Spleen (tissue), 13 donors: ENCODE measurements at places on chromosomes 4 and X.

DNA sequence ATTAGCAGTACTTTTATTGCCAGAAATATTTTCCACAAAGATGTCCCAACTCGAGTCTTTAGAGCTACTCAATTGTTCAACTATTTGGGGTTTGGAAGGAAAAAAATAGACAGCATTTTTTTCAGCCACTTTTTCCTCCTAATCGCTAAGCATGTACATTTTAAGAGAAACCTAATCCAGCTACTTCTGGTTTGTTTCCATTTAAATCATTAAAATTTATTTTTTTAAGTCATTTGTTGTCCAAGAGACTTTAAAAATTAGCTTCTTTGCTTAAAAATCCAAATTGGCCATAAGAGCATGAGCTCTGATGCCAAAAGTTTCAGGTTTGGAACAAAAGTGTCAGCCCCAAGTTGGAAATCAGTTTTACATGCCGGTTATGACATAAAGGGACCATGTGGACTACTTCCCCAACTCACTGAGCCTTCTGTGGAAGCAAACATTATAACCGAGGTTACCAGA, 186.3 kb upstream of the INTU start:
- DNase-seq = no peak

DNA sequence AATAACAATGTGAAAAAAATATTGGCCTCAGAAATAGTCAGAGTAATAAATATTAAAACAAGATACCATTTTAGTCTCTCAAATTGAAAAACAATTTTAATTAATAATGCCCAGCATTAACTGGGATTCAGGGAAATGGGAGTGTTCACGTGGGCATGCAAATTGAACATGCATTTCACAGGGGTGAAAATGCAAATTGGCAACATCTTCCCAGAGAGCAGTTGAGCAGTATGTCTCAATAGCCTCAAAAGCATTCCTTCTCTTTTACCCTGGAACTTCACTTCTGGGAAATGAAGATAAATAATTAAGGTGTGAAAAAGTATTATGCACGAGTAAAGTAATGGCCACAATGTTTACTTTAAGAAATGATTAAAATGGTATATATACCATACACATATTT, 21.3 kb downstream of the NOX1 start:
- DNase-seq = no peak

- DNase-seq = no peak
Measured at GRCh38 chrX:55523356-55523755, 33.7 kb upstream of the USP51 start.

DNA sequence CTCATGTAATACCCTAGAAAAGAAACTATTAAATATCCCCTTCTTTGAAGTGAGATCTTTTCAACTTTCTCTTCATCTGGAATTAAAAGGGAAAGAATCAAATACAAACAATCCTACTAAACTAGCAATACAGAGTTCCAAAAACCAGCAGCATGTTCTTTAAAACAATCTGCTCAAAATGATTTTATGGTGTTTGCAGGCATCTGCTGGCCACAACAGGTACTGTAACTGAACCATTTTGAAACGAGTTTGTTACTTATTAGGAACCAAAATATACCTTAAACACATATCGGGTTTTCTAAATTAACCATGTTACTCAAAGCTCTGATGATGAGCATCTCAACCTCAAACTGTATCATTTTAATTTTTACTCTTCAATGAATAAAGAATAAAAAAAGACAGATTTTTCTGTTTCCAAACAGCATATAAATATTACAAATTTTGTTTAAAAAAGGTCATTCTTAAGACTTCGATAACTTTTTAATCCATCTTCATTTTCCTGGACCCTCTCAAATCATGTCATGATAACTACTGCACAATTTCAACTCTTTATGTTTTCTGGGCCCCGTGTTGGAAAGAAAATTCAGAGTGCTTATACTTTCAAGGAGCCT, 56.5 kb downstream of the ARAP2 start:
- DNase-seq = no peak

DNA sequence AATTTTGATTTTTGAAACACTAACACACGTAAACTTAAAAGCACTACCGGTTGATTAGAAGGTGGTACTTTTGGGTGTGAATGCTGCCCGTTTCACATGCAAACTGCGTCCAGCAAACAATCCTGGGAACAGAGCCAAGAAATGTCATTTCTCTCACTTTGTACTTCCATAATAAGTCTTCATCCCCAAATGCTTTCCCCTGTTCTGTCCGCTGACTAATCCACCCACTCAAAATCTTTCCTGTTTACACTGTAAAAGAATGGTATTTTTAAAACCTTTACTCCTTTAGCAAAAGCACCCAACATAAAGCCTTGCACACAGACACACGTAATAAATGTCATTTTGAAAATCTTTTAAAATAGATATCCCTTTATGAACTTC, 39.1 kb upstream of the PDLIM5 start:
- DNase-seq = no peak

- DNase-seq = no peak
Measured at GRCh38 chr4:37816006-37816405, 10.5 kb upstream of the PGM2 start.

DNA sequence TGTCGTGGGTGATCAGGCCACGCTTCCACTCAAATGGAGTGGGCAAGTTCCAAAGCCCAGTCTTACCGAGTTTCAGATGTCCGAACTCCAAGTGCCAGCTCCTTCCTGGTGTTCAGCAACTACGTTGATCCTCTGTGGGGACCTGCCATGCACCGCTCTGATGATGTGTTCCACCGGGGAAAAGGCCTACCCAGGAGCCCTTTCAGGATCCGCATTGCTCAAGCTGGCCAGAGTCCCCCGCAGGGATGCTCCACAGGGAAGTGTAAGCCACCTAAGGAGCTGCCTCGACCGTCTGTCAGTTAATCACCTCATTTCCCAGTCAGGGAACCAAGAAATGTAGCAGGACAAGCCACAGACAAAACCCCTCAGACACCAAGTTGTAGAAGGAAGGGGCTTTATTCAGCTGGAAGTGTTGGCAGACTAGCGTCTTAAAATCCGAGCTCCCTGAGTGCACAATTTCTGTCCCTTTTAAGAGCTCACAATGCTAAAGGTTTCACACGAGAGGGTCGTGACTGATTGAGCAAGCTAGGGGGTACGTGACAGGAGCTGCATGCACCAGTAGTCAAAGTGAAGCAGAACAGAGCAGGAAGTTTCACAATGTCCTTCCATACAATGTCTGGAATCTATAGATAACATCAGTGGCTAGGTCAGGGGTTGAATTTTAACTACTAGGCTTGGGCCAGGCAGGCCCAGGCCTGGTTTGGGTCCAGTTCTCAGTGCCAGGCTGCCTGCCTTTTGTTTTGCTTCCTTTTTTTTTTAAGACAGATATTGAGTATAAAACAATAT, 126.2 kb upstream of the ZDHHC15 start:
- DNase-seq = no peak

GRCh38 chr4:106021737-106022410, 126.6 kb downstream of the NPNT start:
- DNase-seq = no peak

DNA sequence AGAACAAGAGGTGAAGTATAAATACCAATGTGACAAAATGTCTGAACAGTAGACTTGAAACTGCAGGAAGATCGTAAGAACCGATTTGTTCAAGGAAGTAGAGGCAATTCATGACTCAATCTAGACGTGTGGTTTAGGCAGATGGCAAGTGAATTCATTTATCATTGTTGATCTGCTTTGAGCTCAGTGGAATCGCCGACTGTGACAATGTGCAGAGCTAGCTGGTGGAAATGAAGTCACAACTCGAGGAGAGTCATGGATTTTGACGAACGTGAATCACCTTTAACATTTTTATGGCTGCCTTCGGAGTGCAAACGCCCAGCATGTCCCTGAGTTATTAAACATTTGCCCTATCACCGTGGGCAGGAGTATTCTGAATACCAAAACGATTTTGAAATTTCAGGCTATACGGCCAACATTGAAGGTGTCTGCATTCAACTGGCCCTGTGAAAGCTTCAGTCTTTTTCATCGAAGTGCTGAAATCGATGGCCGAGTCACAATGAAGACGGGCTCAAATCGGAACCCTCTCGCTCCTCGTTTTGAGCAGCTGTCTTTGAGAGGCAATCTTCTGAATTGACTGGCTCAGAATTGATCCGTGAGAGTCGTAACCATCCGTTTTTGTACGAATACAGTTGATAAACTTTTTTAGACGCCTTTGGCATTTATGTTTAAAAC, 689 bp upstream of the OGT start:
- no peak for DNase-seq

DNA sequence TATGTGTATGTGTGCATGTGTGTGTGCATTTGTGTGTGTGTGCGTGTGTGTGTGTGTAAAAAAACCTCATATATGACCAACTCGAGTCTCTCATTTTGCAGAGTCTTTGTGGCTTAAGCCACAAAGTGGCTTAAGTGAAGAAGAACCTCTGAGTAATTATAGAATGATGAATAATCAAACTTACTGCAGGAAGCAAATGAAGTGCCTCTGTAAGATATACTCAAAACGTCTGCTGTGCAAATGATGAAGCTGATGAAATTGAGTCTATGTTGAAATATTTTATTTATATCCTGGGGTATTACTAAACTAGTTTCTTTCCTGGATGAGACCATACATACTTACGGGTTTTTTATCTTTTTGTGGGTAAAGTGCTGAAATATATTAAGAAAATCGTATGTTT, 1198.7 kb downstream of the PCDH7 start:
- DNase-seq = no peak

DNA sequence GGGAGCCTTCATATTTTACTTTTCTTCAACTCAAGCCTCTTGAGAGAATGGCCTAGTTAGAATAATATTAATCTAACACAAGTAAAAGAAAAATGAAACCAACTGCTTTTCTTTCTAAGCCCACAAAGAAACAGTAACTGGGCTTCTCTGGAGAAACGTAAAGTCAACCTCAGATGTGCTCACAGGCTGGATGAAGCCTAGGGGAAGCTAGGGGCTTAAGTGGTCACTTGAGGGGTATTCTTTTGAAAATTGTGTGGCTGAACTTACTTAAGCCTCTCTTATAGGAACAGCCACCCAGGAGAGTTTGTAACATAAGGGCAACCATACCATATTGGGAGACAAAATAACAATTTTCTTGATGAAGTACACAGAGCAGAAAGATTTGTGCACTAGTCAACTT, 279.0 kb downstream of the SPRY1 start:
- no peak for DNase-seq

GRCh38 chrX:118545510-118545909, 49.9 kb downstream of the DOCK11 start:
- DNase-seq = no peak

DNA sequence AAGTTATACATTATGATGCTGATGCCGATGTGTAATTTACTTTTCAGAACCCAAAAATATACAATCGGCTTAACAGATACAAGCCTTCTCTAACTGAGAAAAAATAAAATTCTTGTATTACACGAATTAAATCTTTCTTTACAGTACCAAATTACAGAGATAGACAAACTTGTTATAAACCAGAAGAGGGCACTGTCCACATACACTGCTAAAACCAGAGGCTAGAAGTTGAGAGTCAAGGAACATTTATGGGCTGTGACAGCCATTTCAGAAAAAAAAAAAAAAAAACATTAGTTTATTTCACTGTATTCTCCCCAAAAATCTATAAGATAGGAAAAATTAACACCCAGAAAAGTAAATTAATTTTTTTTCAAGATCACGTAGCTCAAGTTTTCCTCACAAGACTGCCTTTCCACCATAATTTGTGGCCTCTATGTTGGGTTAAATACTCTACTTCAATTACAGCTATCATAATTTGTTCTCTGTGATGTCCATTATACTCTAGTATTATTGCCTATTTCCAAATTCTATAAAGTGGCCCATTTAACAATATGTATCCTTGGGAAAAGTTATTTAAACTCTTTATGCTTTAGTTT, 12.0 kb downstream of the EREG start:
- no peak for DNase-seq

GRCh38 chrX:70033348-70034051, 16.2 kb downstream of the AWAT2 start:
- peak; percentile 59 for DNase-seq

- no peak for DNase-seq
Measured at GRCh38 chr4:95409750-95410149, 139.0 kb downstream of the UNC5C start.

DNA sequence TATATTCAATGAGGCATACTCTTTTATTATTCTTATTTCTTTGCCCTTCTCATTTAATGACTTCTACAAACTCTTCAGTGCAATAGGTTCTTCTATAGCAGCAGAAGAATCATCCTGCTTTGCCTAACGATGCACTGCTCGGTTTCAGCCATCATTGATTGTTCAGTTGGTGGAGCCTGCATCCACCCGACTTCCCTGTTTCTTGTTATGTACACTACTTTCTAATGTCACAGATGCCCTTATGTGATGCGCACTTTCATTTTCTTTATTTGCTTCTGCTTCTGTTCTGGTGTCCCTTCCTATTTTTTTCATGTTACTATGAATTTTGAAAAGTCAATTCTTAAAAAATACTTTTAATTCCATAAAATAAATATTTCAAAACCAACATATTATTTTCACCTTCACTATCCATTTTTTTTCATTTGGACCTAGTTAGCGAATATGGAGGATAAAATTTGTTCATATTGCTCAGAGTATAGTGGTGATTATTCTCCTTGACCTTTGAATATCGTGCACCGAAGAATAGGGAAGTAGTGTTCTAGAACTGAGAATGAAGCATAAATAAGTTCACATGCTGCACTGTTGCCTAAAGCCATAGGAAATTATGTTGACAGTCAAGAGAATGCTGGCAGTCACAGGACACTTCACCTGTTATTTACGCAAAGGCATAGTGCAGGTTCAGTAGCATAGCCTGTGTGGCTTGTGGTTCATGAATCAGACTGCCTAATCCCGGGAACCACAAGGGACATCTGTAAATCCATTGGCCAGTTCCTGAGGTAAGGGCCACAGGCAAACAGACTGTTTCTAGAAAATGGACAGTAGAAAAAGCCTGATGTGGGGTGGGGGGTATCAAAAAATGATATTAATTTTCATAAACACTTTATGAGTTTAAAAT, 21.3 kb upstream of the SFRP2 start:
- no peak for DNase-seq

GRCh38 chrX:13702111-13702789, 13.3 kb downstream of the RAB9A start:
- no peak for DNase-seq

DNA sequence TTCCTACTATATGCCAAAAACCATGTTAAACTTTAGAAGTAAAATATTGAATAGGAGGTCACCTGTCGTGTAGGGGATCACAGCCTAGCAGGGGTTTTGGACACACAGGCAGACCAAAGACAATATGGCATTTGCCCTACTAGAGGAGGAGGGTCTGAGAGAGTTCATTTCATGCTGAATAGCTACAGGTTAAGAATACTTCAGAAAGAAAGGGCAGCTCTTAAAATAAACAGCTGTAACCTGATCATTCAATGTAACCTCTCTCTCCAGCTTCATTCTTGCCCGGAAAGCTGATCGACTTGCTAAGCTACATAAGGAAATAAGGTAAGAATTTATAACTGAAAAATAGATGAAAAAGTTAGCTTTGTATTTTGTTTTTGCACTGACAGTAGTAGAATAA, 79.9 kb downstream of the MAOA start:
- DNase-seq = no peak

DNA sequence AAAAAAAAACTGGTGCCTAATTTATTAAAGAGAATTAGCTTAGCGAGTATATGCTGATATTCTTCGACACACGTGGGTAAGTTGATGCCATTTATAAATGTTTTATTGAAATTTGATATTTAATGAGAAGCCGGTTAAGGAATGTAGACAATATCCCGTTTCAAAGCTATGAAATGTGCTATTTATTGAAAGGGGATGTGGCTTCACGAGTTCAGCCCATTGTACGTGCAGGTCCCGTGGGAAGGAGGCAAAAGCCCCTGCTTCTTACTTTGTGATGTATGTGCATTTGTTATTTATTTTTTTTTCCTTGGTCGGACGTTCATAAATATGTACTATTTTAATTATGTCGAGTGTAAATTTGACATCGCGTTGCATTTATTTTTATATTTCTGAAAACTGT, 20.2 kb downstream of the SHOX start:
- peak; percentile 28 for DNase-seq
